Activated B cell treated with CpG ODN at 0.5 μM for 24 hours (primary cell): ENCODE measurements at places on chromosomes 1 and 21.

DNA sequence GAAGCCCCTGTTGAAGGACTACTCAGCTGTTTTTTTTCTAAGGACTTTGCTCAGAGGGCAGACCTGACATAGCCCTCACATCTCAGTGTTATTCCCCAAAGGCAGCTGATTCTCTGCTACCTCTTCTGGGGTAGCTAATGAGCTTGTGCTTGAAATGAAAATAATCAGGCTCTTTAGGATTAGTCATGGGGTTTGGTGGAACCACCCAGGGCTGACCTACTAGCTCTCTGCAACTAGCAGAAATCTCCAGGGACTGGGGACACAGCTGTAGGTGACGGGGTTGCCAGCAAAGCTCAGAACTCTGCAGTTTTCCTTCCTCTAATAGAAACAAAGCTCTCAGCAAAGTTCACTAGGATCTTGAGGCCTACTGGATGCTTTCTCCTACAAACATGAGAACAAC is 106.4 kb upstream of the BCL9 start:
- no peak overlapping the region for H3K27ac ChIP-seq
- no peaks in the 10 kb centered on the region for H3K4me1 ChIP-seq
- no peaks in the 10 kb centered on the region for H3K36me3 ChIP-seq
- no peak overlapping the region for H3K4me3 ChIP-seq
- H3K27me3 ChIP-seq = peaks cover 14% of the 10 kb centered on the region

- H3K36me3 ChIP-seq = no peaks in the 10 kb centered on the region
- no peak overlapping the region for H3K27ac ChIP-seq
- no peak for DNase-seq
- no peaks in the 10 kb centered on the region for H3K4me1 ChIP-seq
Observed at GRCh38 chr1:2821966-2822620, 20.6 kb upstream of the TTC34 start.

DNA sequence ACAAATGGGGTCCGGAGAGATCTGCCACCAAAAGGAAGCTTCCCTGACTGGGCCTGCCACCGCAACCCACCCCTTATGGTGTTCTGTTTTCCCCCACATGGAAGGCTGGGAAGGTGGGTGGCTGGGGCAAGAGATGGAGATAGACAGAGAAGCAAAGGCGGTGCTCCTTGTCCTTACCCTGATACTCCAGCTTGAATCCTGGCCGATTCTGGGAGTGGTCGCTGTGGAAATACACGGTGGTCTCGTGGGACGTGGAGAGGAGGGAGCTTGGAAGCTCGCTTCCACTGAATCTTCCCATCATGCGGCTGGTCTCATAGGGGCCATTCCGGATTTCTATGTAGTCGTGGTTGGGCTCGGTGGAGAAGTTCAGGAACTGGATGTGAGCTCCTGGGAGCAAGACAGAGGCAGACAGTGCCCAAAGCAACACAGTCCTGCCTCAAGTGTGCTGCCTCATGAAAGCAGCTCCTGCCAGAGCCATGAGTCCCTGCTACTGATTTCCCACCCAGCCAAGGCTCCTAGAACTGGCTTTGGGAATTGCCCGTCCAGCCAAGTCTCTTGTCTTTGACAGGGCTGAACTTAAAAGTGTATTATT is 138.5 kb downstream of the ZSCAN20 start:
- H3K27me3 ChIP-seq = peaks cover 14% of the 10 kb centered on the region
- DNase-seq = no peak
- no peak overlapping the region for H3K27ac ChIP-seq
- H3K36me3 ChIP-seq = no peaks in the 10 kb centered on the region
- no peak overlapping the region for H3K4me3 ChIP-seq

DNA sequence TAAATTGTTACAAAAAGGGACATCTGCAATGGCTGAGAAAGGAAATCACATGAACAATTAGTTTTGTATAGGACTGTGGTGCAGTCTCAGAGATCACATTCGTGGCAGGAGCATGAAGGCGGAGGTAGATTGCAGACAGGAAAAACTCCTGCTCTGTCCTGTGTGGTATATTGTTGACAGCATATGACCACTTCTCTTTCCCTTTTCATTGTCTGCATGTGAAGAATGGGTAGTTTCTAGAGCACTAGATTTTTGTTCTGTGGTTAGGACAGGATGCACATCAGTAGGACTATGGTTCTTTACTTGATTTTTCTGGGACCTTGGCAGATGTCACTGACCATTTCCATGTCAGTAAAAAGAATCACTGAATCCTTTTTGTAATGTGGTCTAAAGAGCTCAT is 625.9 kb upstream of the PKN2 start:
- no peaks in the 10 kb centered on the region for H3K36me3 ChIP-seq
- H3K4me1 ChIP-seq = no peaks in the 10 kb centered on the region
- peaks cover 1% of the 10 kb centered on the region for H3K27me3 ChIP-seq
- no peak overlapping the region for H3K4me3 ChIP-seq
- DNase-seq = no peak

- no peaks in the 10 kb centered on the region for H3K36me3 ChIP-seq
- peaks cover 73% of the 10 kb centered on the region for H3K27me3 ChIP-seq
- H3K4me3 ChIP-seq = no peak overlapping the region
- peaks cover 19% of the 10 kb centered on the region for H3K4me1 ChIP-seq
Observed at GRCh38 chr1:156848461-156849150, 10.3 kb downstream of the INSRR start.

DNA sequence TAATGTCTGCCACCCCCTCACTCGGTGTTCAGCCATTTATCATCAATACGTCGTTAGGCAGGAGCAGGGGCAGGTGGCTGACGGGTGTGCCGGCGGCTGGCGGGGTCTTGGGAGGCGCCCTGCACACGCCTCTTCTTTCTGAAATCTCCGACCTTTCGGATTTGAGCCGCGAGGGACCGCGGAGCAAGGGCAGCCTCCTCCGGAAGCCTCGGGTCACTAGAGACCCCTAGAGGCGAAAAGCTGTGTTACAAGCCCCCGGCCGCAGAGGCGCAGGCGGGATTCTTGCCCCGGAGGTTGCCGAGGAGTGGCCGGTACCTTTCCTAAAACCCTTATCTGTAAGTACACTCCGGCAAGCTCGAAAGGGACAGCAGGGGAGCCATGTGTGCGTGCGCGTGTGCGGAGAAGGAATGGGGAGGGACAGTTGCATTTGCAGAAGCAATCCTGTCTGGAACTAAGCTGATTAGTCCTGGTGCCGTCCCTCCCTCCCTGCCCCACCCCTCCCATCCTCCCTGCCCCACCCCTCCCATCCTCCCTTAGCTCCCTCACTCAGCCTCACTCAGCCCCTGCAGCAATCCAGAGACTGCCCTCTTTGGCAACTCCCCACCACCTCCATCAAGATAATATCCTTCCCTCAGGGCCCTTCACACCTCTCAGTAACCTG is 11.0 kb downstream of the BRINP2 start:
- no peak overlapping the region for H3K27ac ChIP-seq
- peak overlapping the region; percentile 61 for H3K4me3 ChIP-seq
- H3K4me1 ChIP-seq = peaks cover 13% of the 10 kb centered on the region
- H3K27me3 ChIP-seq = peaks cover 26% of the 10 kb centered on the region
- H3K36me3 ChIP-seq = no peaks in the 10 kb centered on the region

DNA sequence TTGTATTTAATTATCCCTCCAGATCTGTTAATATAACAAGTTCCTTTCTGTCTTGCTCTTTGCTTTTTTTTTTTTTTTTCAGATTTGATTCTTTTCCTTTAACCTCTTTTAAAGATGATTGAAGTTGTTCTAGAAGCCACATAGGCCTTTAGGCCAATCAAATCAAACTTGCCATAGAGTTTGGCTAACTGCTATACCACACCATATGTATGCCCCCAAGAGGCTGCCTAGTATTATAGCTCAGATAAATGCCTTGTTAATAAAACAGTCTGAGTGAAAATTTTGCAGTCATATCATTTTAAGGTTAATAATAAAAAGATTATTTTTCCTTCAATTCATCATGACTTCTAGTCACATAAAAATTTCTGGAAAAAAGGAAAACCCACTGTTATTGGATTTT is 696.0 kb upstream of the CHRM3 start:
- no peaks in the 10 kb centered on the region for H3K36me3 ChIP-seq
- no peak for DNase-seq
- no peaks in the 10 kb centered on the region for H3K4me1 ChIP-seq
- H3K27me3 ChIP-seq = no peaks in the 10 kb centered on the region
- no peak overlapping the region for H3K4me3 ChIP-seq

- no peak overlapping the region for H3K27ac ChIP-seq
- H3K36me3 ChIP-seq = no peaks in the 10 kb centered on the region
- no peaks in the 10 kb centered on the region for H3K27me3 ChIP-seq
- DNase-seq = no peak
- no peaks in the 10 kb centered on the region for H3K4me1 ChIP-seq
- H3K4me3 ChIP-seq = no peak overlapping the region
Observed at GRCh38 chr21:19712441-19712840, 1285.8 kb upstream of the NCAM2 start.

GRCh38 chr1:27551170-27551952 is 52.6 kb downstream of the AHDC1 start:
- peaks cover 22% of the 10 kb centered on the region for H3K36me3 ChIP-seq
- no peaks in the 10 kb centered on the region for H3K27me3 ChIP-seq
- no peak overlapping the region for H3K4me3 ChIP-seq
- H3K4me1 ChIP-seq = peaks cover 23% of the 10 kb centered on the region

- peaks cover 4% of the 10 kb centered on the region for H3K27me3 ChIP-seq
- H3K27ac ChIP-seq = no peak overlapping the region
- H3K36me3 ChIP-seq = no peaks in the 10 kb centered on the region
Observed at GRCh38 chr1:204946640-204947039, 76.0 kb downstream of the NFASC start.

DNA sequence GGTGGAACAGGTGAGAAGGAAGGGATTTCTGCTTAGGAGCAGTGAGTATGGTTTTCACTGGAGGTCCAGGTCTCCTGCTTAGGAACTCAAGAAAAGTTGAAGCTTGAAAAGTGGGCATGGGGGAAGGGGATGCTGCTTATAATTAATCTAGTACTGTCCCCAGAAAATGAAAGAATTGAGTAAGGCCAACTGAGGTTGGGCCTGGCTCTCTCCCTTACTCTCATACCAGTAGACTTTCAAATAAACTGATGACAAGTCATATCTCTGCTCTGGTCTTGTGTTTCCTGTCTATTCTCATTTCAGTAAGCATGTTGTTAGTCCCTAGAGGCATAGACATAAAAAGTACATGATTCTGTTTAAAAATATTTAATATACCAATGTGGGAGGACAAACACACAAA is 26.4 kb downstream of the CD48 start:
- H3K27me3 ChIP-seq = no peaks in the 10 kb centered on the region
- H3K27ac ChIP-seq = peak overlapping the region; percentile 78
- DNase-seq = no peak
- H3K4me1 ChIP-seq = peaks cover 80% of the 10 kb centered on the region
- peaks cover 99% of the 10 kb centered on the region for H3K36me3 ChIP-seq
- H3K4me3 ChIP-seq = peak overlapping the region; percentile 21

- no peak overlapping the region for H3K4me3 ChIP-seq
- peaks cover 7% of the 10 kb centered on the region for H3K36me3 ChIP-seq
- H3K27me3 ChIP-seq = peaks cover 11% of the 10 kb centered on the region
- no peak for DNase-seq
- peaks cover 19% of the 10 kb centered on the region for H3K4me1 ChIP-seq
- H3K27ac ChIP-seq = no peak overlapping the region
Observed at GRCh38 chr1:17441265-17441992, 2.0 kb upstream of the RCC2 start.

GRCh38 chr1:32632829-32633228 is 17.5 kb downstream of the ZBTB8OS start:
- H3K27me3 ChIP-seq = no peaks in the 10 kb centered on the region
- peaks cover 64% of the 10 kb centered on the region for H3K36me3 ChIP-seq
- no peak overlapping the region for H3K4me3 ChIP-seq
- DNase-seq = no peak

DNA sequence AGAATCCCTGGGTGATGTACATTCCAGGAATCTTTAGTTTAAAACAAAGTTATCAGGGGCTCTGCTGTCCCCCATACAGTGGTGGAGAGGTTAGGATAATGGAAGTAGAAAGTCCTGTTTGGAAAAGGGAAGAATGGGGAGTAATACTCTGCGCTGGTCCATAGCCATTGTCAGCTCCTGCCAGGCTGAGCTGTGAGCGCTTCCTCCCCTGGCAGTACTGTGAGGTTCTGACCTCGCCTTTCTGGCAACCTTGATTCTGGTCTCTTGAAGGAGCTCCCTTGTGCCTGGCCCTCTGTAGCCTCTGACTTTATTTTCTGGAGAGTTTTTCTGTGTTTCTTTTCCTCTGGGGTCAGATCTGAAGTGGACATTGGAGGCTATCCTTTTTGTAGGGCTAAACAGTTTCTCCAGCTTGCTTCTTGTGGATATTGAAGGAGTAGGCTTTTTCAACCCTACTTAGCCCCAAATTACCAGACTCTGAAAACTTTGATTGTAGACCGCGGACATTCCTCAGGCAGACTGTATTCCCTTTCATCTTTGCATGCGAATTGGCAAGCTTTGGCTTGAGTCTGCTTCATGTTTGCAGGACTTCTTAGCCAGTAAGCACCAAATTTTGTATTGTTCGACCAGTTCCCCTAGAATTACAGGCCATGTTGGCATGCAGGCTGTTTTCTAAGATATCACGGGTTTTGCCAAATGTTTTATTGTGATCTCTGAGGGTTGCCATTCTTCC is 13.8 kb downstream of the UBE4B start:
- peaks cover 59% of the 10 kb centered on the region for H3K36me3 ChIP-seq
- DNase-seq = no peak
- peaks cover 19% of the 10 kb centered on the region for H3K4me1 ChIP-seq
- H3K4me3 ChIP-seq = no peak overlapping the region
- no peak overlapping the region for H3K27ac ChIP-seq
- no peaks in the 10 kb centered on the region for H3K27me3 ChIP-seq

DNA sequence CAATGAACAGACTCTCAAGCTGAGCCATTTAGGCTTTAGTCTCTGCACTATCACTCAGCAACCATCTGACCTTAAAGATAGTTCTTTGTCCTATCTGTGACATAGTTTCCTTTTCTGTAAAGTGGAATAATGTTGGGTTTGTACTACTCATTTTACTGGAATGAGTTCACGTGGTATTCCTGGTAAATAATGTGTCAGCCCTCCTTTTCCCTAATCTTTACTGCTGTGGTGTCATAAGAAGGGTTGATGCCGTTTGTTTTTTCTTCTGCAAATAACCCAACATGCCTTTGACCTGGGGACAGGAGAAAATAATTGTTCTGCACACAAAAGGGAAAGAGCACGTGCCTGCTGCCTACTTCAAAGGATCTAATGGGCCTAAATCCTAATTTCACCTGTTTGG is 297.8 kb downstream of the BRINP3 start:
- H3K27ac ChIP-seq = no peak overlapping the region
- H3K4me1 ChIP-seq = no peaks in the 10 kb centered on the region
- DNase-seq = no peak
- no peak overlapping the region for H3K4me3 ChIP-seq

- no peaks in the 10 kb centered on the region for H3K36me3 ChIP-seq
- peaks cover 5% of the 10 kb centered on the region for H3K4me1 ChIP-seq
- no peak overlapping the region for H3K4me3 ChIP-seq
- no peak overlapping the region for H3K27ac ChIP-seq
- no peak for DNase-seq
- H3K27me3 ChIP-seq = no peaks in the 10 kb centered on the region
Observed at GRCh38 chr1:43849670-43850069, 83.9 kb upstream of the ARTN start.

GRCh38 chr1:31548907-31549808 is 27.2 kb upstream of the TINAGL1 start:
- peaks cover 11% of the 10 kb centered on the region for H3K4me1 ChIP-seq
- peaks cover 6% of the 10 kb centered on the region for H3K27me3 ChIP-seq
- peak overlapping the region; percentile 17 for H3K4me3 ChIP-seq
- no peaks in the 10 kb centered on the region for H3K36me3 ChIP-seq
